ENCODE measurements at places on chromosomes 6 and 20.

DNA sequence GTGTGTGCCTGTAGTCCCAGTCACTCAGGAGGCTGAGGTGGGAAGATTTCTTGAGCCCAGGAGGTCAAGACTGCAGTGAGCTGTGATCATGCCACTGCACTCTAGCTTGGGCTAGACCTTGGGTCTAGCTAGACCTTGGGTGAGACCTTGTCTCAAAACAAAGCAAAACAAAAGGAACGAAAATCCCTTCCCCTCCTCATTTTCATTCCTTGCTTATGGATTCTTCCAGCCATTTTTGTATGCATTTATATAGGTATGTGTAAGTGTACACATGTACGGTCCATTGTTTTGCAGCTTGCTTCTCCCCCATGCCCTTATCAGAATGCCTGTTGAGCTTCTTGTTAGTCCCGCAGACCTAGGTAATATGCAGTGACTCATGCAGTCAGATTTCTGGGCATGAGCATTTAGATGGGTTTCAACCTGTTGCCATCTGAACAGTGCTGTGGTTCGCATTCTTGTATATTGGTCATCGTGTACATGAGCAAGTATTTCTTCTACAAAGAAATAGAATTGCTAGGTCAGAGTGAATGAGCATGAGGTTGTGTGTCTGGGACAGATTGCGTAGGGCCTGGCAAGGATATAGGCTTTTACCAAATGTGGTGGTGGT is 73.2 kb downstream of the ATRN start:
- no peak for DNase-seq

GRCh38 chr20:5539691-5540090 is 210.5 kb upstream of the SHLD1 start:
- DNase-seq, result no peak

DNA sequence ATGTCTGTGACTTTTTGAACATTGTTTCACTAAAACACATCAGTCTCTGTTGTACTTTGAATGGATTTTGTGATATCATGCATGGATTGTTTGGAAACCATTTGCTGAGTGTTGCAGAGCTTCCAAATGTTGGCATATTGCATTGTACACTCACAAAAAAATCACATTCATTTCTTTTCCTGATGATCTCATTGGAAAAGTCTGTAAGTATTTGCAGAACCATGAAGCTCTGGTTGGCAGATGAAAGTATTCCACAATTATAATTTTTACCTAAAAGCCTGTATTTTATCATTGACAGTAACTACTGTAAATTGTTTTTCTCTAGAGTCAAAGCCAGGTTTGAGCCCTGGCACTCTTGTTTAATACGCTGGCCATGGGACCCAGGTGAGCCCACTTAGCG is 42.1 kb downstream of the VAPB start:
- DNase-seq, result no peak

DNA sequence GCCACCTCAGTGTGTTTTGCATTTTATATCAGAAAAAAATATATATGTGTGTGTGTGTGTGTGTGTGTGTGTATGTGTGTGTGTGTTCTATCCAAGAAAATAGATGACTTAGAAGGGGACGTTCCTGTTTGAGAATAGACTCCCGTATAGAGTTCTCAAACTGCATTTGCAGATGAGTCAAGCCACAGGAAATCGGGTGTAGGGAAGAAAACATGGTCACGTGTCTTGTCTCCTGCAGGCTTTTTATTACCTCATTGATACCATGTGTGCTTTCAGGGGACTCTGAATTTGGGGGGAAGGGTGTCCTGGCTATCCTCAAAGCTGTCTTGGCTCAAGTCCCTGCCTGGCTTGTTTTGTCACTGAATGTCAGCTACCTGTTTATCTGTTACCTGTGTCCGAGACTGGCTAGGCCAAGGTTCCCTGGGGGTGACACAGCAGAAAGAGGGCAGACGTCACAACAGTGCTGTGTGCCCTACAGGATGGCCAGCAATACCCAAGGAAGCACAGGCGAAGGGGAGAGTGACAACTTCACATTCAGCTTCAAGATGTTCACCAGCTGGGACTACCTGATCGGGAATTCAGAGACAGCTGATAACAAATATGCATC is 55.7 kb upstream of the NOP56 start:
- DNase-seq, result no peak

- no peak for DNase-seq
These were observed 122.7 kb upstream of the RNF24 start for GRCh38 chr20:4138056-4138455.

- DNase-seq, result no peak
These were observed 29.0 kb downstream of the CD83 start for GRCh38 chr6:14146506-14147096.

DNA sequence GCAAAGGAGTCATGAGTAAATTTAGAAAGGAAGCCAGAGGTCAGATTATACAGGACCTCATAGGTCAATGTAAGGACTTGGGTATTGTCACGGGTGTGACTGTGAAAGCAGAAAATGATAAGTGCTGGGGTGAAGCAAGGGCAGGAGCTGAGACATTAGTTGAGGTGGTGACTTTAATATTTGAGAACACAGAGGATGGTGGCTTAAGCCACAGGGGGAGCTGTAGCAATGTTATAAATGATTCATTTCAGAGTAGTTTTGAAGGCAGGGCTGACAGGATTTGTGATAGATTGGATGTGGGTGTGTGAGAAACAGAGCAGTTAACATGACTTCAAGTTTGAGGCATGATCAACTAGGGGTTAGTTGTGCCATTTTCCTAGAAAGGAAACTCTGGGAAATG is 659.9 kb downstream of the EPM2A start:
- no peak for DNase-seq

DNA sequence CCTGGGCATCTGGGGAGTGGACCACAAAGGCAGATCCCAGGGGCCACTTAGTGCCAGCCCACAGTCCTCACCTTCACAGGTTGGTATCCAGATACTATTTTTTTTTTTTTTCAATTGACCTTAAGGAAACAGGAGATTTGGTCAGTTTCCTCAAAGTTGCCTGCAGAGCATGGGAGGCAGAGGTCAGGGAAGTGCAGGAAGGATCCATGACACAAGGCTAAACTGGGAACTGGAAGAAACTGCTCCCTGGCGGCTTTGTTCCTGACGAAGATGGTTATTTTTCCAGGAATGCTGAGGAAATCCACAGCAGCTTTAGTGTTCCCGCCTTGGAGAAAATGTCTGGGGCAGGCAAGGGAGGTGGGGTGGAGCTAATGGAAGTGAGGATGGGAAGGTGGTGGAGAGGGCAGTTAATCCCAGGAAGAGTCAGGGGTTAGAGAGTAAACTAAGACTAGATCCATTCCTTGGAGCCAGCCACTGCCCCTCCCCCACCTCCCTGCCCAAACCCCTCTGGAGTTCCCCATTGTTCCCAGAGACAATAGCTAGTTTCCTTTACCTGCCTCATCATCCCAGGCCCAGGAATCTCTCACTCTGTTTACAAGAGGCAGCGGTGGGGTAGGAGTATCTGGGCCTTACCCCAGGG is 14.3 kb upstream of the MYMX start:
- no peak for DNase-seq

- no peak for DNase-seq
These were observed 21.3 kb downstream of the GRM1 start for GRCh38 chr6:146050168-146050567.

- no peak for DNase-seq
These were observed 237.0 kb downstream of the NFATC2 start for GRCh38 chr20:51305316-51306052.

DNA sequence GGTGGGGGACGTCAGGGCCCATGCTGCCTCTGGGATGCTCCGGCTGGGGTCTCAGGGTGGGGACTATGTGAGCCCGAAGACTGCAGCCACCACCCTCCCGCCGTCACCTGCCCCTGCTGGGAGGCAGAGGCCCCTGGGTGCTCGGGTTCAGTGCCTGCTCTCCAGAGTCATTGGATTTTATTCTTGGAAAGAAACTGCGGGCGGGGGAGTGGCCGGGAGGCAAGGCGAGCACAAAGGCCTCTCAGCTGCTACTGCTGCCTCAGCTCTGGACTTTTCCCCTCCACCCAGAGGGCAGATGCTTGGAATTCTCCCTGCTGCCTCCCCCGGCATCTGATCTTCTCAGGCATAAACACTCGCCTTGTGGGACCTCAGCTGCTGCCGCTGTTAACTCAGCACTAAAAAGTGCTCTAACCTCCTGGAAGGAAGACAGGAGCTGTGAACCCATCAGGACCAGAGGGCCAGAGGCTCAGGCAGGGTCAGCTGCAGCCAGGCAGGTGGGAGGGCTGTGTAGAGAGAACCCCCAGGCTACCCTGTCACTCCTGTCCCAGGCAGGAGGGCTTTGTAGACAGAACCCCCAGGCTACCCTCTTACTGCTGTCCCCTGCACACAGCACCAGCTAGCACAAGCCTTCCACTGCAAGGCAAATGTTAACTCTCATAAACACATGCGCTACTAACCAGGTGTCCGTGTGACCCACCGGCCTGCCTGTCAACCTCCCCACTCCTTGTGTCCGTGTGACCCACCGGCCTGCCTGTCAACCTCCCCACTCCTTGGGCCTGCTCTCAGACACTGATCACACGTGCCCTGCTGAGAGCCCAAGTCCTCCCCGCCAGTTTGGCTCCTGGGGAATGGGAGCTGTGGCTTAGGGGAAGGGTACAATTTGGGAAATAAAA is 9.4 kb upstream of the FRMD1 start:
- DNase-seq, result no peak

GRCh38 chr20:63698739-63699465 is 2.5 kb downstream of the TNFRSF6B start:
- peak; percentile 33 for DNase-seq

DNA sequence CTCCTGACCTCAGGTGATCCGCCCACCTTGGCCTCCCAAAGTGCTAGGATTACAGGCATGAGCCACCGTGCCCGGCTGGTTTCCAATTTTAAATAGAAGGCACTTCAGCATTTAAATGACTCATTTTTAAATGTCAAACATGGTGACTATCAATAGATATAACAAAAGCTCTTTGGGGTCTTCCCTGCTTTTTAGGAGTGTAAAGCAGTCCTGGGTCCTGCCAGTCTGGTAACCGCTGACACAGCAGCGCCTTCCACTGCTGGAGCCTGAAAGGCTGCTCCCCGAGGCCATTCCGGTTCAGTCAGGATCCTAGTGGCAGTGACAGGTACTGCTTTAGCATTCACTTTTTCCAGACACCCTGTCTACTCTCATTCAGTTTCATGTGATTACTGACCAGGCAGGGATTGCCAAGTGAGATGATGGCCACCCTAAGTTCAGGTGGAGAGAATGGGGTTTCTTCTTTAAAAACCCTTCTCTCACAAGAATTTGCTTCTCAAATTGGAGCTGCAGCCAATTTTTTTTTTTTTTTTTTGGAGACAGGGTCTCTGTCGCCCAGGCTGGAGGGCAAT is 5.1 kb downstream of the DIDO1 start:
- peak; percentile 58 for DNase-seq

DNA sequence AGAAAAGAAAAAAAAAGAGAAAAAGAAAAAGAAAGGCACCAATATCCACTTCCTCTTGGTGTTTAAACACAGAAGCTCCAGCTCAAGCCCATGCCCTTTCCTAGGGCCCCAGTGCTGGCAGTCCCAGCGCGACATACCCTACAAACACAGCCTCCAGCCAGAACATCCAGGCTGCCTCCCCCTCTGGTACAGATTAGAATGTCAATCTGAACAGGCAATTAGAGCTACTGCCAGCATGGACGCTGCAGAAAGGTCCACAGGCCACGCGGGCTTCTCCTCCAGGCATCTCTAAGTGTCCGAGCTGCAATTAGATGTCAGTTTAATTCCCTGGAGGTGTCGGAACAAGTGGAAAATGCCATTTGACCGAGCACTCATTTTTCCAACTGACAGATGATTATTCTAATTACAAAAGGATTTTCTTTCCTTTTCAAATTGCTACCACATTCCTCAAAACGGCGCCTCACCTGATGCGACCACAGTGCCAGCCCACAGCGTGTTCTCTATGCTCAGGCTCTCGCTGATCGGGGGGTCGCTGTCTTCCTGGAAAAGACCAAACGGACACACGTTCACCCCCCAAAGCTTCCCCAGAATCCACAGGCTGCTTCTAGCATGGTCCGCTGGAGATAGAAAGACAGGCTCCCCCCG is 79.5 kb downstream of the ATP9A start:
- DNase-seq, result no peak

DNA sequence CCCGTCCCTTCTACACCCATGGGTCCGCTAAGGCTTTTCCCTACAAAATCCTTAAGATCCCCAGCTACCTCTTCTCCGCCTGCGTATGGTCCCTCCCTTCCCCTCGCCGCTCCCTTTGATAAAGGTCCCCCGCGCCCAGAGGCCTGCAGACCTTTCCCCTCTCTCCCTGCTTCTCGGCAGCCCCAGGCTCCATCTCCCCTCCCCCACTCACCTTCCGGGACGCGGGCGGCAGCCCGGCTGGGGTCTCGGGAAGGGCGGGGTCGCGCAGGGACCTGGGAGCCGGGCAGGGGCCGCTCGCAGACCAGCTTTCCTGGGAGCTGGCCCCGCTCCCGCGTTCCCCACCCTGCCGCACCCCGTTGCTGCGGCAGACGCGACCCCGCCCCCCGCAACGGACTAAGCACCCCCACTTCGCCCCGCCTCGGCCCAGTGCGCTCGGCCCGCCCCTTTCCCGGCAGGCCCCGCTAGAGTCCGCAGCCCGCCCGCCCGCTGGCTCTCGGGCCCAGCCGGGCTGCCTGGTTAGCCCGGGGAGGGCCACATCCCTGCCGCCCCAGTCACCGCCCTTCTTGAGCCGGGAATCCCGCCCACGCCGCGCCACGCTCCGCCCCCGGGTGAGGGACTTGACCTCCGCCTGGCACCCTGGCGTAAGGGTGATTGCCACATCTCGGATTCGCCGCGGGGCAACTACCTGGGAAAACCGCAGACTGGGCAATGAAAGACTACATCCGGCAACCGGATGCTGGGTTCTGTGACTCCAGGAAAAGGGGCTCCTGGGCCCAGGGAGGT is at the start of gene FLOT1:
FLOT1 (minus strand) TSS at position 372 of the 783 bp plus-strand sequence. CDS start 498 bp downstream, outside the sequence.
- peak; percentile 88 for DNase-seq

DNA sequence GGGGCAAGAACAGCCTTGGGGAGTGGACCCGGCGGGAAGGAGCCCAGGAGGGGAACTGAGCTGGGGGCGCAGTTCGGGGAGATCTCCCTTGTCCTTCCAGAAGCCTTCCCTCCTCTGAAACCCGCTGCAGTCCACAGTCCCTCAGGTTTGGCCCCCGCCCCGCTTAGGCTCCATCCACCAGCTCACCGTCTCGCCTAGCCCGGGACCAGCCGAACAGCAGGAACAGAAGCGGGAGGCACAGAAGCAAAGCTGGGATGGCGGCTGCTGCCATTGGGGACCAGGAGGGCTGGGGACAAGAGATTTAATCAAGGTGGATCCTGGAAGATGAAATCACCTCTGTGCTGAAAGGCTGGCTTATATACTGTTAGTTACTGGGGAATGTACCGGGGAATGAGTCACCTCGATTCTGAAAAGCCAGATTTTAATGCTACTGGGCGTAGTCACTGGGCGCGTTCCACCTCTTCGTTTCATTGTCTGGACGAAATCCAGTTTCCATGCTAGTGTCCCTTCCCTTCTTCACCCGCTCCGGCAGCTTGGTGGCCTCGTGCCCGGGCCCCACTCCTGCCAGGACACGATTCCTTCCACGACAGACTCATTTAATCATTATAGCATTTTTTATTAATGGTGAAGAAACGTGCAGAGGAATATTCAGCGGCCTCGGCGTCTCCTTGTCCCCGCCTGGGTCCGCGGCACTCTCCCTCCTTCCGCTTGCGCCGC is at the start of gene RAET1L:
RAET1L (minus strand) TSS at position 332 of the 717 bp plus-strand sequence; CDS start at position 271, 61 bp downstream.
- DNase-seq, result no peak

GRCh38 chr20:59775687-59776055 is 157.8 kb downstream of the SYCP2 start:
- DNase-seq, result no peak

Measured in activated T-cell treated with anti-CD3 and anti-CD28 coated beads, Interleukin-2, amount 50 U/mL, for 4 hours (primary cell).